Common myeloid progenitor, CD34-positive (primary cell): ENCODE measurements at places on chromosomes 2 and 18.
A peak's percentile ranks its signal among the peaks of the same experiment; 100 is the strongest.

DNA sequence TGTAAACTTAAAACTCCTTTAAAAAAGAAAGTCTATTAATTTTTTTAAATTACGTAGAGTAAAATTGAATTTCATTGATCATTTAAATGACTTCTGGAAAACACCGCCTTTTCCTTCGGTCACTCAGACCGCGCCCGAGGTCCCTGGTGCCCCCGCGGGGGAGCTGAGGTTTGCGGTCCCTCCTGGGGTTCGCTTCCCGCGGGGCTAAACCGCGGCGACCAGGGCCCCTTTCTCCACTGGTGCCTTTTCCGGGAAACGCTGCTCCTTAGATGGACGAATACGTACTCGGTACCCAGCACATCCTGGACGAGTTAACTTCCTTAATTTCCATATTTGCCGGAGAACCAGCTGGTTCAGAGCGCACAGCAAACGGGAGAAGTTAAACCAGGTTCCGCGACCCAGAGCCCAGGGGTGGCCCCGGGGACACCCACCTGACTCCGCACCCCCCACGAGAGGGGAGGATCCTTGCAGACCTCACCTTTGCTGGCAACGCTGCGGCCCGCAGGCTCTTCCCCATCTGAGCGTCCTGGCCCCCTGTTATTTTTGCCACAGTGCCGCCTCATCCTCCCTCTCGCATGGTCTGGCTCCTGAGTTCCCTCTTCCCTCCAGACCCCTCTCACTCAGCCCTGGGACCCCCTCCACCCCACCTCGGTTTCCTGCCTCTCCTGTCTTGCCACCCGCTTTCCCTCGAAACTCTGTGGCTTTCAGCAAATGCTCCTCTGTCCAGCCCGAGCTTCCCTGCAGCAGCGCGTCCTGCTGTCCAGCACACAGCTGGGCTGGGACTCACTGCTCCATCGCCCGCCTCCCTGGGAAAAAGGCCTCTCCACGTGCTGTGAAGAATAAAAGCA lies 420.0 kb upstream of the MYT1L start:
- DNase-seq, result no peak

GRCh38 chr2:241882091-241882625 lies 12.6 kb downstream of the RTP5 start:
- peak; percentile 86 for DNase-seq

GRCh38 chr2:51011254-51011653 lies 20.7 kb downstream of the NRXN1 start:
- no peak for DNase-seq

DNA sequence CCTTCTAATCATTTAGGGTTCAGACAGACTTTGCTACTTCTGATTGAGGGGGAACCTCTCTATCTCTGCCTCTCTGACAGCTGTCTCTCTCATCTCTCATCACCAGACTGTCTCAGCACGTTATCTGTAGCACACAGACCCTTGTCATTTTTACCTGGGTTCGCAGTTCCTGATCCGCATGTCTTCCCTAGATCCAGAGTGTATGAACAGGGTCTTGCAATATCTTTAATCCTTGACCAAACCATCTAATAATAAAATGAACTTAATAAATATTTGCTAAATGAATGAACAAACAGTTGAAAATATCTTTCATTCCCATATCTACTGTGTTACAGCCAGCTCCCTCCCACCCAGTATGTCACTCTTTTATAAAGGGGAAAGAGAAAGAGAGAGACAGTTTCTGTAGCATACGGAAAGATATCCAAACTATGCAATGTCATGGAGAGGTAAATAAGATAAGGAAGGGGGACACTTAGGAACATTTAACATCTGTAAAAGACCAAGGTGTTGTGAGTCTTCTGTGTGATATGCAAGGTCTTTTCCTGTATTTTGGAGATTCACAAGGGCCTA lies 507.6 kb downstream of the SUCLG1 start:
- DNase-seq, result no peak

- no peak for DNase-seq
These were observed 23.2 kb downstream of the ASB1 start for GRCh38 chr2:238449909-238450417.

- DNase-seq, result no peak
These were observed 48.9 kb downstream of the CCDC68 start for GRCh38 chr18:54910161-54910919.
